ENCODE measurements at places on chromosomes 3 and 15. TPM values are rescaled to one million over a fixed set of nuclear protein-coding genes. Genes with fewer than 3 reads are reported as not detected.

DNA sequence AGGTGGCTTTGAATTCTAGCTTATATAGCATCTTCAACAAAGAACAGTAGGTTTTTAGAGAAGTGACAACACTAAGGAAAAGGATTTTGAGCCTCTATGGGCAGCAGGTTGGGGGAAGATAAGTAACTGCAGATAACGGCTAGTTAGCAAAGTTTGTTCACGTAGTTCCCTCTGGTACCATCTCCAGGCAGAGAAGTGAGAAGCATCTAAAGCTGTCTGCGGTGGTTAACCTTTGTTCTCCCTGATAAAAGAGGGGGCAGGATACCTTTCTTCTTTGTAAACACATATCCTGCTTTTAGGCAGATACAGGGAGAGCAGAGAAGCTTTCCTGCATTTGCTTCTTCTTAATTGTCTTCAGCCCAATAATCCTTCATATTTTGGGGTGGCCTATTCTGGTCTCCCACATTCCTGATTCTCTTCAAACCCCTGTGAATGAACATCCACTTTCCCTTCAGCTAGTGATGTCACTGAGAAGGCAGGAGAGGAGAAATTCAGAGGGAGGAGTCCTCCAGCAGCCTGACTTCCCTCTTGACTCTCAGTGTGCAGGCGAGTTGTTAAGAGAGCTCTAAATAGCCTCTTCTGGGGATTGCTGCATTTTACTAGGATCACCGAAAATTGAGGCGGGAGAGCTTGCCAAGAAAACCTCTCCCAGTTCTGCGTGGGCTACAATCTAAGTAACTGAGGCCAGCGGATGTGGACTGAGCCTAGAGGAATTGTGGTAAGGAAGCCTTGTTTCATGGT lies 393.7 kb upstream of the C2CD4B start:
- no peak for DNase-seq

DNA sequence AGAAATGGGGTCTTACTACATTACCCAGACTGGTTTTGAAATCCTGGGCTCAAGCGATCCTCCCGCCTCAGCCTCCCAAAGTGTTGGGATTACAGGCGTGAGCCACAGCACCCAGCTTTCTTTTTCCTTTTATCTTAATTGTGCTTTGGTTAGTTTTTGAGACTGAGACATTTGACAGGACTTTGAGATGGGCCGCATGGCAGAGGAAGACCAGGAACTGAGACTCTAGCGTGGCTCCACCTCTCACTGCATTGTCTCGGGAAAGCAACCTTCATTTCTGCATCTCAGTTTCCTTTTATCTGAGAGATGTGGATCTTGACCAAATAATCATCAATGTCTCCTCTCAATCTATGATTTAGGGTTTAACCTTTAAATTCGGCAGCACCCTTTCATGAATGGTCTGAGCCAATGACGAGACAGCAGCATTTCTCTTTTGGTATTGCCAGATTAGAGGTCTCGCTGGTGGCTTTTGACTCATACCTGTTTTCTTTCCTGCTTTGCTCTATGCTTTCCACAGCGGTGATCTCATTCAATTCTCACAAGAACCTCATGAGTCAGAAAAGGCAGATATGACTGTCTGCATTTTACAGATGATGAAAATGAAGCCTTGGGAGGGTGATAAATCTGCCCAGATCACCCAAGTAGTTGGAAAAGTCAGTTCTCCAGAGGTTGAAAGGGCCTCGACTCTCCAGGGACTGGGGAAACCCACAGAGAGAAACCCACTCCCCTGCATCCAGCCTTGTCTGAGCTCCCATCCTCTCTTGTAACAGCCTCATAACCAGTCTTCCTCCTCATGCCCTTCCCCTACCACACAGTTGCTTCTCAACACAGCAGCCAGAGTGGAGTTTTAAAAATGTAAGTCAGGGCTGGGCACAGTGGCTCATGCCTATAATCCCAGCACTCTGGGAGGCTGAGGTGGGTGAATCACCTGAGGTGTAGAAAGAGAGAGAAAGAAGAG lies 84.8 kb upstream of the FOXB1 start:
- peak; percentile 84 for DNase-seq

The KLHL40 gene
- not detected for total RNA-seq

DNA sequence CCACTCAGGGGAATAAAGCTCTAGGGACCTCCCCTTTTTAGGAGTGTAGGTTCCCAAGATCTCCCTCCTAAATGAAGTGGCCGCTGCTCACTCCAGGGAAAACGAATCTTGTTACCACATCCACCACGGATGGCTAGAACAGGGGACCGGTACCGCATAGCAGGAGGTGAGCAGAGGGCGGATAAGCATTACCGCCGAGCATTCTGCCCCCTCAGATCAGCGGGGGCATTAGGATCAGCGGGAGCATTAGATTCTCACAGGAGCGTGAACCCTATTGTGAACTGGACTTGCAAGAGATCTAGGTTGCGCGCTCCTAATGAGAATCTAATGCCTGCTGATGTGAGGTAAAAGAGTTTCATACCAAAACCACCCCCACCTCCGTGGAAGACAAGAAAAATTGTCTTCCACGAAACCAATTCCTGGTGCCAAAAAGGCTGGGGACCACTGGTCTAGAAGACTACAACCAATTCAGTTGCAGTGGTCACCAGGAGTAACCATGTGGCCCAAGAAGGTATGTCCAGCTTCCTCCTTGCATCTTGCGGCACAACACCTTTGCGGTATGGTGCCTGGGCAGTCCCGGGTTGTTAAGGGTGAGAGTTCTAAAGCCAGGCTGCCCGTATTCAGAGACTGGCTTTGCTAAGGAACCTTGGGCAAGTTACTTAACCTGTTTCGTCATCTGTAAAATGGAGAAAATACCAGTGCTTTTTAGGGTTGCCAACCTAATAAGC lies 1.1 kb upstream of the SS18L2 start:
- no peak for DNase-seq

The FSTL1 gene
- total RNA-seq, result 256 TPM

All from PC-9 (cell line).